ENCODE measurements at places on chromosomes 1 and 21.

GRCh38 chr21:42599486-42599885 lies 53.9 kb upstream of the PDE9A start:
- no peak for DNase-seq

GRCh38 chr1:101482306-101482705 lies 245.5 kb downstream of the S1PR1 start:
- DNase-seq: no peak

DNA sequence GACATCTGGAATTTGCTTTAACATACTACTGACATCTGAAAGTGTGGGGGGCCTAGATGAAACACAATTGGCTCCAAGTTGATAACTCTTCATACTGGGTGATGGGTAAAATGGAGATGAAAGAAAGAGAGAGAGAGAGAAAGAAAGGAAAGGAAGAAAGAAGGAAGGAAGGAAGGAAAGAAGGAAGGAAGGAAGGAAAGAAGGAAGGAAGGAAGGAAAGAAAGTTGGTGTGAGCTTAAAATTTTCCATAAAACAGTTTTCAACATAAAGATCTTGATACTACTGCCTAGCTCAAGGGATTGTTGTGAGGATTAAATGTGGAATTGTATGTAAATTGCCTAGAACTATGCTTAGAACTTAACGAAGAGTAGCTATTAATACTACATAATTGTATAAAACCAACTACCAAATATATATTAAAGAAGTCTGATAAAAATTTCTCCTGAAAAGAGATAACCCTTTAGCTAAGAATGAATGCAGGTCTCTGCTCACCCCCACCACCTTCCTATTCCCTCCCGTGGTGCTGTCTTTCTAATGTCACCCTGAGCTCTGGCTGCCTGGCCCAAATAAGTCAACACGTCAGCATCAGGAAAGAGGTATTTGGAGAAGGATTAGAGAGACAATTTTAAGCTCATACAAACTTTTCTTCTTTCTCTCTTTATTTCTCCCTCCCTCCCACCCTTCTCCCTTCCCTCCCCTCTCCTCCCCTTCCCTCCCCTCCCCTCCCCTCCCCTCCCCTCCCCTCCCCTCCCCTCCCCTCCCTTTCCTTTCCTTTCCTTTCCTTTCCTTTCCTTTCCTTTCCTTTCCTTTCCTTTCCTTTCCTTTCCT lies 89.3 kb upstream of the SGIP1 start:
- DNase-seq: no peak

GRCh38 chr1:154429118-154429517 lies 24.0 kb downstream of the IL6R start:
- DNase-seq: no peak

DNA sequence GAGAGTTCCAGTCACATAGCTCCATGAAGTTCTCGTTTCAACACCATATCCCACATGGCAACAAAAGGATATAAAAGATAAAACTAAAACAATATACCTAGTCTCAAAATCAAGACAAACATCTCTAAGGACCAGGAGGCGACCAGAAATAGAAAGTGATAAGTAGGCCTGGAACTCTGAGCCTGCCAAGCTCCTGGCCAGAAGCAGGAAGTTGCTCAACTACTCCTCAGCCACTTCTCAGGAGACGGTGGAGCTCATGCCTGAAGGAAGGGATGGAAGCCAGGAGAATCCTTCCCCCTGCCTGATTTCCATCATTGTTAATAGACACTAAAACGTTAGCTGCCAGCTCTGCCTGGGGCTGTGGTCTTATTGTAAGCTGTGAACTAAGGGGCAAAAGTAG lies 94.7 kb downstream of the DISP1 start:
- no peak for DNase-seq

GRCh38 chr21:45387506-45387905 lies 17.5 kb upstream of the COL18A1 start:
- DNase-seq: peak; percentile 9

- DNase-seq: no peak
These were observed 154.8 kb upstream of the GRIK3 start for GRCh38 chr1:37189111-37189510.

GRCh38 chr1:208047476-208047934 lies 136.6 kb upstream of the CD34 start:
- DNase-seq: peak; percentile 93

DNA sequence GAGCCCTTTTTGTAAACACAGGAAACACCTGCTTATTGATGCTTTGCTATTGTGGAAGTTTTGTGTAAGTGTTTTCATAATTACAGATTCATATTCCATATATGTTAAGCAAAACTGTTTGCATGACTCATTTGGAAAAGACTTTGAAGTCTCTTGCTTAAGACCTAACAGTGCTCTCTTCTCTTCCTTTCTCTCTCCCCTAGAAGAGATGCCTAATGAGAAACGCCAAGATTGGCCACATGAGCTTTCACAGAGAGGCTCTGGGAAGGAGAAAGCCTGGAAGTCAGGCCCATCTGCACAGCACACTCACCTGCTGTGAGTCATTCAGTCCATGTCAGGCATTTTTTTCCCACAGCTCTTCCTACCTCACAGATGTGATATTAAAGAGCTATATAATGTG lies 101.6 kb upstream of the PALMD start:
- peak; percentile 48 for DNase-seq

GRCh38 chr1:165842023-165842670 lies 14.7 kb downstream of the UCK2 start:
- no peak for DNase-seq

DNA sequence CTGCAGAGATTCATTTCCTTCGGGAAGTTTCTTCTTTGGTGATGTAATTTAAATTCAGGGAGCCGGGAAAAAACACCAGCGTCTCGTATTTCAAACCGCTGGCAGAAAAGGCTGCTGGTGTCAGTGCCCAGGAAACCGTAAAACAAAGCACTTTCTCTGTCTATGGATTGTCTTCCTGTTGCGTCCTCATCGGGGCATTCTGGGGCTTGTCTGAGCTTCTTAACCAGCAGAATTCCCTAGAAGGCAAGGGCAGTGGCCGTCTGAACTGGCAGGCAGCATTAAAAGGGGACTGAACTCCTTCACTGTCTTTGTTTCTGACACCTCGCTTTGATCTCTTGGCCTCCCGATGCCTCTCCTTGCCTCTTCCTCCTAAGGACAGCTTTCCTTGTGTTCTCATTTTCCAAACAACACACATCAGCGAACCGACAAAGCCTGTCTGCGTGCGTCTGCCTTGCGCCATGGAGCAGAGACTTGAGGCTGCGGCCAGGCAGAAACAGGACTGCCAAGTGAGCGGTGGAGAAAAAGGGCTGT lies 391.6 kb upstream of the VAMP3 start:
- DNase-seq: peak; percentile 54

DNA sequence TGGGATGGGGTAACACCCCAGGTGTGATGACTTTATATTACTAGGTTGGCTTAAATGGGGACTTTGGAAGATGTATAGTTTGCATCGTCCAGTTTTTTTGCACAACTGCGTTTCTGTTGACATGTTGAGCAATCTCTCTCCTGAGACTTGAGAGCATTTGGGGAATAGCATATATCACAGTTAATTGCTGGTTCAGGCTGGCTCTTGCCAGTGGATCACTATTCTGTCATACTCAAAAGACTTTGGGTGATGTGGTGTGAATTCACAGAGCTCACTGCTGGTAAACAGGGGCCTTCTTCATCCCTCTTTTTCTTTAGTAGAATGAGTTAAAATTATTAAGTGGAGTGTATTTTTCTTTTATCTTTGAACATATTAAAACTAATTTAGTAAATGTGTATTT lies 44.3 kb downstream of the LHX9 start:
- no peak for DNase-seq

GRCh38 chr1:191870490-191870889 lies 287.8 kb upstream of the RGS18 start:
- DNase-seq: no peak

DNA sequence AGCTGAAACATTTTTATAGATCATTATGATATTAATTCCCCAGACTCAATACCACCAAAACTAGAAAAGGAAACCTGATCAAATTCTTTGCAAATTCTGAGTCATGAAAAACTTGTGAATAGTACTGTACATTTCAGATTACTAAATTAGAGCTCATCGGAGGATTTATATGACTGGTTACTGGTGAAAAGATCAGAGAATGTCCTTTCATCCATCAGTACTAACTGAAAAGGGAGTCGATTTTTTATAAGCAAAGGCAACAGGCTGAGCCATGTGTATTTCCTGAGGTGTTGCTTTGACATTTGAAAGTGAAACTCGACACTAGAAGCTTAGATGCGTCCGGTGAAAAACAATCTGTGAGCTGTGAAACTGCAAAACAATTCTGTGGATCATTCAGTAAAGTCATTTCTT lies 155.7 kb downstream of the TNFSF18 start:
- DNase-seq: no peak

DNA sequence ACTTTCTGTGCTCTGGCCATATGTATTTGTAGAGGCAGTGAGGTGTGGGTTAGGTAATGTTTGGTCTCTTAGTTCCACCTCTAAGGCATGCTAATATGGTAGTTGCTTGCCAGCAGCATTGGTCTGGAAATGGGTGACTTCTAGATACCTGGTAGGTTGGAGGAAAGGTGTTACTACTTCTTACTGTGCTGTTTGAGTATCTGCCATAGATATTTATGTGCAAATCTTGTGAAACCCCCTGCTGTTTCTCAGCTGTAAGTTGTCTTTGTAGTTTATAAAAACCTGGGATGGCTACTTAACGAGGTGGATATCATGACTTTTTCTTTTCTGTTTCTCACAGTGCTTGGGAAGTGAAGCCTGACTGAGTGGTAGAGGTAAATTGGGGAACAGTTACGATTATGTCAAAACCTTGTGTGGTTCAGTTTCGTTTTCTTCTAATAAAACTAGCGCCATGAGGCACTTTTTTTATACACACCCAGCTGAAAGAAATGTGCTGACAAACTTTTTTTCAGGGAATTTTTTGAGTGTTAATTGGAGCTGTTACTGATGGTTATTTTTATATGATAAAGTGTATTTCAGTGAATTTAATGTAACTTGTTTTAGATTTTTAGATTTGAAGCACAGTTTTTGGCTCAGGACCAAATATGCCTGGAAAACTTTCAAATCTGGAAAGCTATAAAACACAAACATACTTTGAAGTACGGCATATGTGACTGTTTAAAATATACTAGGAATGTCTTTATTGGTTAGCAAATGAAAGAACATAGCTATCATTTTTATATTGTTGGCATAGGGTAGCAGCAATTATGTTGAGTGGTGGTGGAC lies 42.1 kb downstream of the CAMSAP2 start:
- DNase-seq: no peak

DNA sequence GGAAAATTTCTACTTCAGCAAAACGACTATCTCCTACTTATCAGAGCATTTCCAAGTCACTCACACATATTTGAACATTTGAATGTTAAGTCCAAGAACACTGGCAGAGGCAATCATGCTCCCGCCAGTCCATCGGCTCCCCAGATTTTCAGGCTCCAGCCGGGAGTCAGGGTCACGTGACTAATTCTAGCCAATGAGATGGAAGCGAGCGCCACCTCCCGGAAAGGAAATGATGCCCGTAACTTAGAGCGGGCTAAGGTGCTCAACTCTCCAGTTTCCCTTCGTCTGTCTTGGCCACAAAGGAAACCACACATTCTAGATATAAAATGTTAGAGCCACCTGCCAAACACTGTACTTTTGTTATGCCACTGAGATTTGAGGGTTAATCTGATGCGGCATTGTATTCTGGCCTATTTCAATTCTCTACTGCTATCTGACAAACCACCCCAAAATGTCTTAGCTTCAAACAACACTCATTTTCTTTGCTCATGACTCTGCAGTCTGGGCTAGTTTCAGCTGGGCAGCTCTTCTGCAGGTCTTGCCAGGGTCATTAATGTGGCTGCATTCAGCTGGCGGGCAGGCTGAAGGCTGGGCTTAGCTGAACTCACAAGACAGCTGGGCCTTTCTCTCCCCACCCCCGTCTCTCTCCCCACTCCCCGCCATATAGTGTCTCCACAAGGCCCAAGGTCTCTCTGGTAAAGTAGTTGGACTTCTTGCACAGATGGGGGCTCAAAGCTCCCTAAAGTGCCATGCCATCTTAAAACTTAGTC lies 16.5 kb upstream of the LHX4 start:
- DNase-seq: no peak

DNA sequence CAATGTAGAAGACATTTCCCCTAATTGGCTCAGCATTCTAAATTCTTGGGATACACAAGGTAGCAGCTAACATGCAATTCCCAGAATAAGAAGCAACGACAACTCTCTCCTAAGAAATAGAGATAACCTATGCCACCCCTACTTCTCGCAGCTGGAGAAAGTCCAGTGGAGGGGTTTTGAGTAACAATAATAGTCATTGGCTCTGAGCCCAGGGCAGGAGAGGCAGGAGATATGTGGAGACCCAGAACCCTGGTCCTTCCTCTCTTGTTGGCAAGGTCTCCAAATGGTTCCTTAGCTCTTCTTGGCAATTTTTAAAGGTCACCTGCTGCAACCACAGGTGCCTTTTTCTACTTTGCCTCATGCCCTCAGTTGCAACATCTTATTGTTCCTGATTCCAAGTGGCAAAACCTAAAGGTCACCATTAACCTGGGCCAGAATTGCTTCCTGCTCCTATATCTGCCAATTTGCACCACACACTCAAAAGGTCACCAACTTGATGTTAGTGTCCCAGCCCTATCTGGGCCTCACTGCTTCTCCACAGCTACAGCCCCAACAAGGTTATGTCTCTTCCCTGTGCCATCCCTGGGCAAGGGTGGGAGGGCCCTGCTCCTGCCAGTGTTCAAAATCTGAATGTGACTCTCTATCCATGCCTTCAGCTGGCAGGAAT lies 36.7 kb downstream of the TBX15 start:
- no peak for DNase-seq

DNA sequence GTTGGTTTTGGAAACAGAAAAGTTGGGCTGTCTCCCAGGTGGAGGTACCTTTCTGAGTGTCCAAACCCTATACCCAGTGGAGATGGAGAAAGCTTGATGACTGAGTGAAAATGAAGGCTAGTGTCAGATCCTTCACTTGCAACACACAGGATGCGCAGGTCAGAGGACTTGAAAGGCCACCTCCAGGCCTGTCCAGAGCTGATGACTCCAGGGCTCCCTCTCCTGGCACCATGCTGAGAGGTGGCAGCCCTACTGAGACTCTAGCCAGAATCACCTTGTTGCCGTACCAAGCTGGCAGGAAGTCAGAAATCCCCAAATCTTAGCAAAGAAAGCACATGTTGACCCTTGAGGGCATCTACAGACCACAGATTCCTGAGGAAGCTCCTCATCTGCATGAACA lies 16.4 kb downstream of the KNCN start:
- DNase-seq: no peak

- DNase-seq: no peak
These were observed 61.8 kb upstream of the LRRC8D start for GRCh38 chr1:89759036-89759435.
